ENCODE measurements at places on chromosomes 5 and 9. TPM values are rescaled to one million over a fixed set of nuclear protein-coding genes. Genes with fewer than 3 reads are reported as not detected.

Gene SCAI
- total RNA-seq = 8.3 TPM

Gene SPINK7
- not detected for total RNA-seq

Gene FREM1
- total RNA-seq = 1.5 TPM

Gene LCP2
- total RNA-seq = 13.4 TPM

Gene TSC1
- total RNA-seq = 29.4 TPM

Gene INIP
- total RNA-seq = 26.1 TPM

Gene RANBP17
- 9.4 TPM for total RNA-seq

Gene HK3
- total RNA-seq = 3.0 TPM

Gene NTRK2
- total RNA-seq = 2.3 TPM

Gene FBLL1
- 0.58 TPM for total RNA-seq

Gene CNTNAP3
- total RNA-seq = 1.6 TPM

Gene NUTM2G
- not detected for total RNA-seq

Gene SLC46A2
- total RNA-seq = not detected

Gene OR2Y1
- not detected for total RNA-seq

Gene HMMR
- 10.6 TPM for total RNA-seq

Gene TEX48
- total RNA-seq = not detected

Gene COL15A1
- total RNA-seq = 16.0 TPM

Gene SLCO4C1
- total RNA-seq = 1.4 TPM

Gene CA9
- total RNA-seq = 1.8 TPM

Gene IFNA17
- not detected for total RNA-seq

Gene CD14
- total RNA-seq = 28.2 TPM

Gene CDH9
- total RNA-seq = not detected

Gene GPR151
- total RNA-seq = not detected

Gene F2RL2
- total RNA-seq = 0.10 TPM

Gene ARL14EPL
- not detected for total RNA-seq

Gene ROR2
- 1.7 TPM for total RNA-seq

Gene AK8
- total RNA-seq = 0.16 TPM

Gene PCDHA6
- total RNA-seq = 0.11 TPM

Gene TSLP
- total RNA-seq = 0.45 TPM

Gene SLC4A9
- 0.42 TPM for total RNA-seq

Gene MAMDC4
- total RNA-seq = 61.7 TPM
